ENCODE measurements at places on chromosomes 3 and 15.

DNA sequence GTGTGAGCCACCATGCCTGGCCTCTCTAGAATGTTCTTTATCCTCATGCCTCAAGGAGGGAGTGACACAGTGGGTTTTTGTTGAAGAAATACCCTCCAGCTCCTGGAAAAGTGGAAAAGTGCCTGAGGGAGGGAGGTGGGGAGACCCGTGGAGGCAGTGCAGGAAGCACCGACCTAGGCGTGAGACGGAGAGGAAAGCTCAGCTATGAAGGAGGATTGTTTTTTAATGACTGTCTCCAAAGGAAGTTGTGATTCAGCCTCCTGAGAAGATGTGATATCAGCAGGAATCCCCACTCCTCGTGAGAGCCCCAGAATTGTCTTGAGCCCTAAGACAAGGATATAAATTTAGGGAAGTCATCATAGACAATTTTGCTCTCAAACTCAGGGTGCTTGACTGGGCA, 21.7 kb downstream of the RPLP1 start:
- DNase-seq: no peak

GRCh38 chr3:101730839-101731238, 6.4 kb downstream of the CEP97 start:
- no peak for DNase-seq

DNA sequence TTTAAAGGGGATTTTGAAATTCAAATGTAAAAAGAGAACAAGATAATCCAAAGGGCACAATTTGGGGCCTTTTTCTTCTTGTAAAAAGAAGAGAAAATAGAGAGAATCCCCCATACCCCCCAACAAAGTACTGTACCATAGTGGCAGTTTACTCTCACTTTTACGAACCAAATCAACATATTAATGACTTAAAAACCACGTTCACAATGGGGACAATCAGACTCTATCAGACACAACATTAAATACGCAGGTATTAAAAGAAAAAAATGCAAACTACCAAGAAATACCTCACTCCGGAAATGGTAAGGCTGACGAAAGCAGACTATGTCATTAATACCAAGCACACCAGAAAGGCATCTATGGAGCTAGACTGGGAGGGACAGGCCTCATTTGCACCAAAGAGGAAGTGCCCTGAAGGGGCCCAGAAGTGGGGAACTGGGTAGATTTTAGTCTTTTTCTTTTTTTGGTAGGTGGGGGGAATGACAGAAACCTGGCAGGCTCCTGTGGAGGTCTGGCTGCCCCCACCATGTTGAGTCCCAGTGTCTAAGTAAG, 134.3 kb downstream of the TIGIT start:
- DNase-seq: no peak

DNA sequence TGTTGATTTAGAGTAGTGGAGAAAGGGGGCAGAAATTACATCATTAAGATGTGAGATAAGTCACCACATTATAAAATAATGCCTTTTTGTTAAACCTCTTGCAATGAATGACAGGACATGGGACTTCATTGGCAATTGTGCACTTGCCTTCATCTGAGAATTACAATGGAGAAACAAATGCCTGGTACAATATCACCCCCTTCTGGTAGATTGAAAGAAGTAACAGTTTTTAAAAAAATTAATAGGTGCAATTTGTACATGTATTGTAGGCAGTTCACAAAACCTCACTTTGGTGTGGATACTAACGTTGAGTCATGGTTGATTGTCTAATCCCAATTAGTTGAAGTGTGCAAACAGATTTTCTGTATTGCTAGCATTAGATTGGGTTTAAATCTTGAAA, 4.6 kb upstream of the P2RY14 start:
- no peak for DNase-seq

DNA sequence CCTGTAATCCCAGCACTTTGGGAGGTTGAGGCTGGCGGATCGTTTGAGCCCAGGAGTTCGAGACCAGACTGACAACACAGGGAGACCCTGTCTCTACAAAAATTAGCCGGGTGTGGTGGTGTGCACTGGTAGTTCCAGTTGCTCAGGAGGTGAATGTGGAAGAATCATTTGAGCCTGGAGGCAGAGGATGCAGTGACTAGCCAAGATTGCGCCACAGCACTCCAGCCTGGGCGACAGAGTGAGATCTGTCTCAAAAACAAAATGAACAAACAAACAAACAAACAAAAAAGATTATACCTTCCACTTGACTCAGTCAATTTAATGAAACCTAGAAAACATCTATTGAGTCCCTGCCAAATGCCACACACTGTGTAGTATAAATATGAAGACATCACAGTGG, 30.5 kb upstream of the PHLDB2 start:
- no peak for DNase-seq

- no peak for DNase-seq
These were observed 148.4 kb downstream of the B3GALNT1 start for GRCh38 chr3:160956785-160957184.

- DNase-seq: no peak
These were observed 3.5 kb downstream of the PFN2 start for GRCh38 chr3:149967086-149967685.

GRCh38 chr3:59135096-59135495, 85.3 kb upstream of the CFAP20DC start:
- DNase-seq: no peak

GRCh38 chr3:142963234-142963515, 299 bp downstream of the PAQR9 start:
- DNase-seq: no peak

DNA sequence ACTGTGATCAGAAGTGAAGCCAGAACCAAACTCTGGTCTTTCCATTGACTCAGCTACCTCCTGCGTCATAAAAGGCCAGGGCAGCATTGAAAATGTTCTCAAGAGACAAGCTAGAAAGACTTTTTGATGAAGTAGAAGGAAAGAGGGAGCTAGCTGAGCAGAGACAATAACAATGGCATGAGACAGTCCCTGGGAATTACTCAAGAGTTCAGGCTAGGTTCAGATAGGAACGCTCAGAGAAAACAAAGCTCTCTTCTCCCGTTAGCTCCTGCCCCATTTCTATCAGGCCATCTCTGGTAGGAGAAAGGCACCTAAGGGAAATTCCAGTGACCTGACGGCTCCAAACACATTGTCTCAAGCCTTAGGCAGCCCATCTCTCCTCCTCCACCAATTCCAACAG, 7.0 kb upstream of the OXTR start:
- DNase-seq: no peak

DNA sequence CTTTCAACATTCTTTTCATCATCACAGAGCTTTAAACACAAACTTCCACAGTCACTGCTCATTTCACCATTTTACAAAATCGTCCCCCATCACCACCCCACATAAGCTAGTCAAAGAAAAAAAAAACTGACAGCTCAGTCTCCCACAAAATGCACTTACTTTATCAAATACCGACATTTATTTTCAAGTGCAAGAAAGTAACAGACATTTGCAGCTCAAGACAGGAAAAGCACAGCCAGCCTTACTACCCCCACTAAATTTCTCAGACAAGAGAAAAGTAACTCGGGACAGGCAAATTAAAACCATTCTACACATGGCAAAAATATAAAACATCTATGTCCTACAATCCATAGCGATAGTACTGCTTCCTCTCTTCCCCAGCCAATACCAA, 402.4 kb downstream of the SHQ1 start:
- DNase-seq: no peak

DNA sequence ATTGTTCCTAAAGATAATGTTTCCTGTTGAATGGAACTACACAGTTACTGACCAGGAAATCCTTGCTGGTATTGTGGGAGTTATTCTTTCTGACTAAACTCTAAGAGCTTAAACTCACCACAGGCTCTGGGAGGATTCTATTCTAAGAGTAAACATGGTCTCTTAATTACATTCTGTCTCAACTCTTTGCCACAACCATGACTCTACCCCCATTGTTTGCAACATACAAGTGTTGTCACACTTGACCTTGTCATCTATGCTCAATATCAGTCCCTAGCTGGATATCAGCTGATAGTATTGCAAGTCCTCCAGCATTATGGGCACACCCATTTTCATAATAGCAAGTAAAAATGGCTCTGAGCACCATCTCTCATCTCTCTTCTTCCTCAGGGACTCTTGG, 29.6 kb upstream of the SECISBP2L start:
- no peak for DNase-seq

GRCh38 chr15:66953523-66954229, 111.7 kb upstream of the SMAD3 start:
- DNase-seq: no peak

DNA sequence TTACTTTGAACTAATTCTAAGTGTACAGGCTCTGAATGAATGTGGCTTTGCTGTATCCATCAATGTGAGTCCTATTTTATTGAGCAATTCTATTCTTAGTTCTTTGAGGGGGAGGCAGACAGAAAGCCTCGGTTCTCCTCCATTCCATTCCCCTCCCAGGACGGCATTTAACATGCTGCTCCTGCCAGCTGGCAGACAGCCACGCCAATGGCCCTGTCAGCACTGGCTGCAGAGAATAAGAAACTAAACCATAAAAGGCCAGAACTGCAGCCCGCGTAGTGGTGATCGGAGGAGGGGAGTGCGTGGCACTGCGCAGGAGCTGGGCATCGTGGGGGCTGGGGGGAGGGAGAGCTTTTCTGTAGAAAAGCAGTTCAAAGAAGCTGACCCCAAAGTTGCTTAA, 76.0 kb upstream of the HACD2 start:
- no peak for DNase-seq

GRCh38 chr15:42275780-42276391, 2.7 kb upstream of the TMEM87A start:
- no peak for DNase-seq

- no peak for DNase-seq
These were observed 51.2 kb upstream of the ADAMTS17 start for GRCh38 chr15:100393008-100393407.

- no peak for DNase-seq
These were observed at the start of gene HGD for GRCh38 chr3:120682095-120682681. TSS of gene HGD (minus strand) at chr3:120682239. CDS start at chr3:120682111, 128 bp downstream.

- no peak for DNase-seq
These were observed 24.9 kb downstream of the BLM start for GRCh38 chr15:90742087-90742486.

GRCh38 chr15:80500021-80500420, 95.8 kb downstream of the ARNT2 start:
- DNase-seq: no peak

GRCh38 chr3:34405159-34405558, 606.7 kb downstream of the PDCD6IP start:
- no peak for DNase-seq

DNA sequence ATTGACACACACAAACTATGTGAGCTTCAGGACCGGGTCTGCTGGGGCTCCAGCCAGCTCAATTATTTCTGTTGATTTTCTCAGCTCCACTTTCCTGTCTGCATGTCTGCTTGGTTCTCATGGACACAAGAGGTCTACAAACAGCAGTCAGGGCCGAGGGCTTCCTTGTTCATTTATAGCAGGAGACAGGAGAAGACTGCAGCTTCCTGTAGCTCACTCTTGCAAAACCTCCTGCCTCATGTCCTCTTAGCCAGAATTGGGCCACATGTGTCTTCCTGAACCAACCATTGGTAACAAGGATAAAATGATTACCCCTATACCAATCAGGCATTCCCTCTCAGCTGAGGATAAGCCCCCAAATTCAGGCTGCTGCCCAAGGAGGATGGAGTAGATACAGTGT, 182.8 kb downstream of the TLE3 start:
- DNase-seq: no peak

- no peak for DNase-seq
These were observed 8.1 kb downstream of the FAM131A start for GRCh38 chr3:184345317-184346144.

DNA sequence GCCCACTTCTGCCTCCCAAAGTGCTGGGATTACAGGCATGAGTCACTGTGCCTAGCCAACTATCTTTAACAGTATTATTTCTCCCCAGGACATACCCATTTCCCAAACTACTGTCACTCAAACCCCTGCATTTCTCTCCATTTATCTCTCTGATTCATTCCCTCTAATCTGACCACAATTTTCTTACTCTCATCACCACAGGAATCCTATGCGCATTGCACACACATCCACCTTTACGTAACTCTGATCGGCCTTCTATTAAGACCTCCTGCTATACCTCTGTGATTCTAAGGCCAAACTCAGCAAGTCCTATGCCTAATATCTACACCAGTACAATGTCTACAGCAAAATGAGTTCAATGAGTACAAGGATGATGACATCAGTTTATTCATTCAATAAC, 235.0 kb downstream of the ULK4 start:
- DNase-seq: no peak

DNA sequence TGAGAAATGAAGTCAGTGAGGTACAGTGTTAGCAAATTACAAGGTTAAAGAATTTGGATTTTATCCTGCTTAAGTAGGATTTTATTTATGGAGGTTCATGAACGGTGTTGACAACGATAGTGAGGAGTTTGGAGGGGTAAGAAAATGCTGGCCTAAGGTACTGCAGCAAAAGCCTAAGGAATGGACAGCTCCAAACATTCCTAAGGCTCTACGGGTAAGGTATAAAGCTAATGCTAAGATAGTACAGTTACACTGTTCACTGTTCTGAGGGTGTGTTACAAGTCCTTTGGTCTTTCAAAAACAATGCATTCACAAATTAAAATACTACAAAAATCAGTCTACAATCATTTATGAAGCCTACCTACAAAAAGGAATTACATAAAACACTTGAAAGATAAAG, 7.3 kb downstream of the MTMR10 start:
- no peak for DNase-seq

DNA sequence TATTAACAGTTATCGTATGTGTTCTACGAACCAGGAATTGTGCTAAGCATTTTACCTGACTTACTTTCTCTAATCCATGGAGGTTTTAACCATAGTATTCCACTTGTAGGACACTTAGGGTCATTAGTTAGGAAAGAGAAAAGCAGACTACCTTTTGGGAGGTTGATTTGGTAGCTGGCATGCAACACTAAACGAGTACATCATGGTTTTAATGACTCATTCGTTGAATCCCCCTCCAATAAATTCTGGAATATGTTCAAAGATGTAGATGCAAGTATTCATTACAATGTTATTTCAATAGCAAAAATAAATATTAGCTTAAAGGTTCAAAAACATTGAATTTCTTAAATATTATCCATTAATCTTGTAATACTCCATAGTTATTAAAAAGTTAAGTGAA, 162.5 kb downstream of the FMN1 start:
- DNase-seq: no peak

DNA sequence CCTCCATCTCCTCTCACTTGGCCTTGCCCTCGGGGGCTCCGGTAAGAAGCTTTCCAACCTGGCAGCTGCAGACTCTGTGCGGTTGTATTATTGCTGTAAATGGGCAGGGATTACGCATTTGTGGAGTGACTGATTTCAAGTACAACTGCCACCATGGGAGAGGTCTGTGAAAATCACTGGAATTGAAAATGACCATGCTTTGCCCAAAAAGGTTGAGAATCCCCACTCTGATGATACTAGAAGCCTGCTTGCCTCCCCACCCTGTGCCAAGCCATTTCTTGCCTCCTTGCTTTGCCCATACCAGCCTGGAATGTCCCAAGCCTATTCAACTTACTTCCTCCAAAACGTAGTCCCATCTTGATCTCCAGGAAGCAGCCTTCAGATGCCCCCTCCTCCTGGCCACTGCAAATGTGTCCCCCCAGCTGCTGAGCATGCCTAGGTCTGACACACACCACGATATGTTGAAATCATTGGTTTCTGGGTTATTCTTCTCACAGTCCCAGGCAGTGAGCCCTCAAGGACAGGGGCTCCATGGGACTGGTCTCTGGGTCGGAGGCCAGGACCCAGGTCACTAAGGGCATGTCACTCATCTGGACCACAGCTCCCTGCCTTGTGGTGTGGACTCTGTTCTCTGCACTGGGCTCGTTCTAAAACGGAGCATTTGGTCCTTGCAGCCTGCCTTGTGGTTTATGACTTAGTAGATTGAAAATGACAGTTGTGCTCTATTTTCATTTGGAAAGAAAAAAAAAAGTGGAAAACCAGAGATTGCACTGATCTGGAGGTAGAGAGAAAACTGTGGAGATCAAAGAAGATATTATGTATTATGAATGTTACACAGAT, 42.9 kb downstream of the SMAD3 start:
- no peak for DNase-seq
